ENCODE measurements at places on chromosomes 2 and 18. TPM values are rescaled to one million over a fixed set of nuclear protein-coding genes. Genes with fewer than 3 reads are reported as not detected.
A peak's percentile ranks its signal among the peaks of the same experiment; 100 is the strongest.

C2orf81 gene
- 0.28 TPM for total RNA-seq

GYPC gene
- total RNA-seq, result 0.74 TPM

TEX51 gene
- not detected for total RNA-seq

ZCCHC2 gene
- 24.2 TPM for total RNA-seq

EHD3 gene
- 1.7 TPM for total RNA-seq

TMEM37 gene
- total RNA-seq, result 2.3 TPM

BBS5 gene
- 3.2 TPM for total RNA-seq

DCDC2C gene
- total RNA-seq, result not detected

TUBA4B gene
- not detected for total RNA-seq

IL1B gene
- total RNA-seq, result 0.46 TPM

CNDP1 gene
- not detected for total RNA-seq

NEMP2 gene
- total RNA-seq, result 3.5 TPM

SLC19A3 gene
- total RNA-seq, result 0.07 TPM

CCL20 gene
- 1.1 TPM for total RNA-seq

- DNase-seq, result no peak
Measured at GRCh38 chr2:205754924-205755321, 72.6 kb downstream of the NRP2 start.

GRCh38 chr2:126891681-126892500, 6.8 kb upstream of the TEX51 start:
- DNase-seq, result no peak

GRCh38 chr18:35497027-35497369, 762 bp downstream of the INO80C start:
- no peak for DNase-seq

GRCh38 chr18:57437402-57437765, 2.2 kb downstream of the ONECUT2 start:
- no peak for DNase-seq

DNA sequence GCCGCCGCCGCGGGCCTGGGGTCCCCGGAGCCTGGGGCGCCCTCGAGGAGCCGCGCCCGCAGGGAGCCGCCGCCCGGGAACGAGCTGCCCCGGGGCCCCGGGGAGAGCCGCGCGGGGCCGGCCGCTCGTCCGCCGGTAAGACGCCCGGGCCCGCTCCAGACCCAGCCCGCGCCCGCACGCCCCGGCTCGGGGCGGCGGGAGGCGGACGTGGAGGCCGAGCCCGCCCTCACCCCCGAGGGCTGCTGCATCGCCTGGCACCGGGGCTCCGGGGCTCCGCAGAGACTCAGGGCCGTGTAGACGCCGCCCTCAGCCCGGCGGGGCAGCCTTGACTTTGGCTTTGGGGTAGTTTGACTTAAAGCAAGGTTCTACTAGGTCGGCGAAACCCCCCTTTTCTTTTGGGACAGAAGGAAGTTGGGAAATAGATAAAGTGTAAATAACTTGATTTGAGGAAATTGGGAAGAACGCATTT, 335 bp downstream of the ERFE start:
- no peak for DNase-seq

GRCh38 chr18:13067124-13067523, 76.0 kb downstream of the CEP192 start:
- no peak for DNase-seq

GRCh38 chr2:218832520-218832919, 917 bp upstream of the PRKAG3 start:
- peak; percentile 45 for DNase-seq

DNA sequence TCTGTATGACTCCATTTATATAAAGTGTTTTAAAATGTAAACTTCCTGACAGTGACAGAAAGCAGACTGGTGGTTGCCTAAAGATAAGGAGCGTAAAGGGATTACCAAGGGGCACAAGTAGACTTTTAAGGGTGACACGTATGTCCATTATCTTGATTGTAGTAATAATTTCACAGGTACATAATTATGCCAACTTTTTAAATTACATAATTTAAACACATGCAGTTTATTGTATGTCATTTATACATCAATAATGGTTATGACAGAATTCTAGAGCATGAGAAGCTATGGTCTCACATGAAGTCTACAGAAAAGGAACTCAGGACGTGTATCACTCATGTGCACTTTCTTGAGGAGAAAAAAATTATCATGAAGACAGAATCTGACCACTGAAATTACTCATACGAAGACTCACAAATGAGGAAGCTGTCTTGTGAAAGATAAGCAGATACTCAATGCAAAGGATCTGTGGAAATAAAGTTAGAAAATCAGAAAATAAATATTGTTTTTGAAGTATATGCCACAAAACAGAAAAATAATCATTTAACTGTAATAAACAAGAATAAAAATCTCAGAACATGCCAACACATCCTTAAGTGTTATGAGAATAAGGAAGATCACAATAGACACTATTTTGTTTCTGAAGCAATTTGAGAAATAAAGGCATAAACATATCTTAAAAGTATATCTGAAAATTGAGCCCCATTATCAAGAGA, 84.4 kb downstream of the TMEM131 start:
- no peak for DNase-seq

GRCh38 chr2:12073217-12073852, 326.9 kb downstream of the LPIN1 start:
- DNase-seq, result no peak

GRCh38 chr2:207594264-207594663, 30.9 kb downstream of the METTL21A start:
- DNase-seq, result no peak

GRCh38 chr2:237935740-237936452, 30.9 kb upstream of the UBE2F start:
- no peak for DNase-seq

DNA sequence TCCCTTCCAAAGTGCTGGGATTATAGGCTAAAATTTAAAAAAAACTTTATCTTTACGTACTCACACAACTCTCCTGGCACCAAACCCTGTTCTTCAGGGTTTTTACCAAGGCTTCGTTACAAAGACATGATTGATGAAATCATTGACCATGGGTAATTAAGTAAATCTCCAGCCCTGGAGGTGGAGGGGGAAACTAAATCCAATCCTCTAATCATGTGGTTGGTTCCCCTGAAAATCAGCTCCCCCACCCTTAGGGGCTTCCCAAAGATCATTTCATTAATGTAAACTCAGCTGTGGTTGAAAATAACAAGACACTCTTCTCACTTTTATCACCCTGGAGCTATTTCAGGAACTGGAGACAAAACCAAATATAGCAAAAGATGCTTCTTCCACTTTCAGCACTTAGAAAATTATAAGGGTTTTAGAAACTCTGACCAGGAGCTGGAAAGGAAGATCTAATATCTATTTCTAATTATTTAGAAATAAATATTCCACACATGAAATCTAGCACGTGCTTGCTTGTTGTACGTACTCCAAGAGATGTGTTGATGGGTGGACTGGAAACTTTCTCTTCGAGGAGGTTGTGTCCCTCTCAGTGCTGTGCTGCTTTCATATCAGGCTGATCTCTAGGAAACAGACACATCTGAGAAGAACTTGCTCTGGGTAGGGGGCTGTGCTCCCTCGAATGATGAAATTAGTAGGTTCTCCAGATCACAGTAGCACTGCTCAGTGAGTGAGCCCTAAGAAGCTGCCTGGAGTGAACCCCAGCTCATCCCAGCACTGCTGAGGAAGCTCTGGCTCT, 67.2 kb downstream of the SMAD4 start:
- no peak for DNase-seq

DNA sequence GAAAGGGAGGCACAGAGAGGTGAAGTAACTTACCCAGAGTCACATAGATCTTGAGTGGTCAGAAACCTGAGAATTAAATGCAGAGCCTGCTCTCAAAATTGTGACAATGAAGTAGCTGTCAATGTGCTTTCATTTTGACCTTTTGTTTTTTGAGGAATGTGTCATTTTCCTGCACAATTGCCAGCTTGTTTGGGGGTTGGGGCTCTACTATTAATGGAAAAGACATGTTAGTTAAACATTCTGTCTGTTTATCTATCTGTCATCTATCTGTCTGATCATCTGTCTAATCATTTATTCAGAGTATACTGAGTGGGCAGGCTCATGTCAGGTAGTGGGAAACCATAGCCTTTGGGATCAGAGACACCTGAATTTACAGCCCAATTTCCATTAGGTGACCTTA, 428.4 kb downstream of the TSN start:
- DNase-seq, result no peak

DNA sequence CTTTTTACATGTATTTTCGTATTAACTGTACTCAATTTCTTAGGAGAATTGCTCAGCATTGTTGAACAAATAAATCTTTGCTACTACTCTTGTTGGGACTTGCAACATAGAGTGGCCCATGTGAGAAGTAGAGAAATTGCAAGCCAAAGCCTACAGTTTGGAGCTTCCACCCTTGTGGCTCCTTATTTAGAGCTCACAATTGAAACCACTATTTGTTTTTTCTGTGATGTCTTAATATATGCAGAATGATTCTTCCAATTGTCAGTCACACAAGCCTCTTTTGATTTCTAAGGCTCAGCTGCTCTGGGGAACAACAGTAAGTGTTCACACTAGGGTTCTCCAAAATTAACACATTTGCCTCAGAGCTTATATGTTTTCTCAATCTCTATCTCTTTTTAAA, 60.2 kb upstream of the GALNT13 start:
- no peak for DNase-seq

- no peak for DNase-seq
Measured at GRCh38 chr2:158505448-158505934, 48.7 kb downstream of the PKP4 start.

- DNase-seq, result no peak
Measured at GRCh38 chr2:12776521-12776961, 59.8 kb downstream of the TRIB2 start.

GRCh38 chr2:208072250-208072892, 47.0 kb upstream of the PLEKHM3 start:
- DNase-seq, result peak; percentile 13

- DNase-seq, result no peak
Measured at GRCh38 chr2:151762694-151763093, 28.4 kb upstream of the NEB start.

- DNase-seq, result no peak
Measured at GRCh38 chr2:195212586-195212985, 444.4 kb upstream of the SLC39A10 start.

DNA sequence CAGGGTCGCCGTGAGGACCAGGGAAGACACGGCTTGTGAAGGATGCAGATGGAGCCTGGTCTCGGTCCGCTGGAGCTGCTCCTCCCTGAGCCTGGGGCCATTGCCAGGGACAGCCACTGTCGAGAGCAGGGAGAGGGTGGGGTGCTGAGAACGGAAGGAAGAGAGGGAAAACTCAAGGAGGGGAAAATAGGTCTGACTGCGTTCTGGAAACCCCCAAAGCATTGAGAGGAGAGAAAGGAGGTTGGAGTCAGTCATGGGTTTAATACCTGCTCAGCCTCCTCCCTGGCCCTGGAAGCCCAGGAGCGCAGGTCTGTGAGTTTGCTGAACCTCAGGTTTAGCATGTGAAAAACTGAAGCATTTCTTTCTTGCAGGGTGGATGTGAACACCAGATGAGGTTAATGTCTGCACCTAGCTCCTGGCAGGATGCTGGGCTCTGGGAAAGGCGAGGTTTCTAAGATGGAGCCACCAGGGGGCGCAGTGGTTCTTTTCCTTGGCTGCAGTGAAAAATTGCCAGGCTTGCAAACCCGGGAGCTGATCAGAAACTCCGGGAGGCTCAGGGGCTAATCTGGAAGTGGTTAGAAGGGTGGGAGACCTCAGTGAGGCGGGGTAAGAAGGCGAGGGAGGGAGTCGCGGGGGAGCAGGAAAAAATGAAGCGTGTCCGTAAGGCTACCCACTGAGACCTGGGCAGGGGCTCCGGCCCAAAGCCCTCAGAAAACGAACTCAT, 33.6 kb upstream of the RNF149 start:
- peak; percentile 36 for DNase-seq

DNA sequence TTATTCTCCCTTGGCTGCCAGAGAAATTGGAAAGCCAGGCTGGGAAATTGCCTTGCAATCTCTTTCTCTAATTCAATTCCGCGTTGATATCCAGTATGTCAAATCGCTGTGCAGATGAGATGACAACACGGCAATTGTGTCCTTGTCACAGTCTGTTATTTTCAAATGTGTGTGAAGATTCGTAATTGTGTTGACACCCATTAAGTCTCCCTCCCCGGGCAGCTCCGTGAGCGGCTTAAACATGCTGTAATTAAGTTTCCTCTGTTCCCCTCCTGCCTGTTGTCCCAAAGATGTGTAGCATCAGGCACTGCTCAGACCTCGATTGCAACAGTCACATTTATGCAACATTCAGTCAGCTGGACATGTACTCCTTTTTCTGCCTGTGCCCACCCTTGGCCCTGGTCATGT, 209.5 kb downstream of the LPIN1 start:
- DNase-seq, result no peak

- DNase-seq, result no peak
Measured at GRCh38 chr2:190947711-190948251, 66.2 kb downstream of the STAT1 start.

GRCh38 chr2:7053650-7054265, 136.5 kb downstream of the RNF144A start:
- no peak for DNase-seq

DNA sequence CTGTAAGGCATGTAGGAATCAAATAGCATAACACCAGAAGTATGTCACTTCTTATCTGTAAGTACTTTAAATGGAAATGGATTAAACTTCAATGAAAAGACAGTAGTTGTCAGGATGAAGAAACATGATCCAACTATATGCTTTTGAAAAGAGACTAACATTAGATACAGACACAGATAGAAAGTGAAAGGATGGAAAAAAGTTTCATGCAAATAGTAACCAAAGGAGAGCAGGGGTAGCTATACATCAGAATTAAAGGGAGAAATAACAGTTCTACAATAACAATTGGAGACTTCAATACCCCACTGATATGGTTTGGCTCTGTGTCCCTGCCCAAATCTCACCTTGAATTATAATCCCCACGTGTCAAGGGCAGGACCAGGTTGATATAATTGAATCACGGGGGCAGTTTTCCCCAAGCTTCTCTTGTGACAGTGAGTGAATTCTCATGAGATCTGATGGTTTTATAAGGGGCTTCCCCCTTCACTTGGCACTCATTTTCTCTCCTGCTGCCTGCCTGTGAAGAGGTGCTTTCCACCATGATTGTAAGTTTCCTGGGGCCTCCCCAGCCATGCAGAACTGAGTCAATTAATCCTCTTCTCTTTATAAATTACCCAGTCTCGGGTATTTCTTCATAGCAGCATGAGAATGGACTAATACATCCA, 205.4 kb upstream of the CDH2 start:
- no peak for DNase-seq

DNA sequence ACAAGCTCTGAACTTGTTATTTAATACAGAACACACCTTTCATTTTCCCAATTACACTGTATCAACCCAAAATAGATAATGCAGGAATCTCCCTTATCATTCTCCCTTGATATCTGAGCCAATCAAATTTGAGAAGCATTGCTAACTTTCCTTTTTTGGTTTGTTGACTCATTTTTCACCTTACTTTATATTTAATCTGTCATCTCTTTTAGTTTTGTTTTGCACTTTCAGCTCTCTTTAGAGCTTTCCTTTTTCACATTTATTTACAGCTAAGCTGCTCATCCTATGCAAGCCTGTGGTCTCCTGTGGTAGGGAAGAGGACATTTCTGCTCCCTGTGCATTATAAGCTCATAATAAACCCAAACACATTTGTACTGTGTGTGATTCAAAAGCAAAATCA, 50.1 kb downstream of the ITGAV start:
- no peak for DNase-seq

DNA sequence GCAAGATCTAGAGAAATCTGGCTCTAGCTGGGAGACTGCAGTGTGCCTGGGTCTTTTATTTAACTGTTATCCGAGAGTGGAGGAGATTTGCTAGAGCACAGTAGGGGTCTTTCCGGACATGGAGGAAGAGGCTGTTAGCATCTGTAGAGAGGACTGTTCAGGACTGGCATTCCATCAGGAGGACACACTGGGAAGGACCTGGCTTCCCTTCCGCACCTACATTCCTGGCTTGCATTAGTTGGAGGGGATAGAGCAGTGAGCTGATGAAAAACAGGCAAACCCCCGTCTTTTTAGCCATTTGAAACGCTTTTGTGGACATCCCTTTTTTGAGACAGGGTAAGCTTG, 874 bp upstream of the PIEZO2 start:
- no peak for DNase-seq

All from pulmonary artery endothelial cell (primary cell).